ENCODE measurements at places on chromosomes 1 and 21. TPM values are rescaled to one million over a fixed set of nuclear protein-coding genes. Genes with fewer than 3 reads are reported as not detected.

The CHRM3 gene
- total RNA-seq, result 0.21 TPM

The UMODL1 gene
- not detected for total RNA-seq

The CELSR2 gene
- 18.1 TPM for total RNA-seq

The LMOD1 gene
- under 0.01 TPM for total RNA-seq

The CD2 gene
- not detected for total RNA-seq

The CFAP141 gene
- not detected for total RNA-seq

The KIAA0040 gene
- total RNA-seq, result 9.7 TPM

The E2F2 gene
- 0.13 TPM for total RNA-seq

The SYTL1 gene
- total RNA-seq, result 40.3 TPM

The LRRC71 gene
- total RNA-seq, result not detected
